Activated CD4-positive, alpha-beta memory T cell treated with anti-CD3 and anti-CD28 coated beads, Interleukin-2, amount 10 ng/mL, durations not matched to agents 7 days and 5 days (primary cell): ENCODE measurements at places on chromosomes 12 and 14. TPM values are rescaled to one million over a fixed set of nuclear protein-coding genes. Genes with fewer than 3 reads are reported as not detected.

- no peak for DNase-seq
These were observed 240.3 kb upstream of the PLEKHG7 start for GRCh38 chr12:92462527-92462926.

MYH6 gene
- 0.08 TPM for total RNA-seq

- DNase-seq = no peak
These were observed 245.9 kb upstream of the DDHD1 start for GRCh38 chr14:53399057-53399456.

RIC8B gene
- 11.6 TPM for total RNA-seq

DNA sequence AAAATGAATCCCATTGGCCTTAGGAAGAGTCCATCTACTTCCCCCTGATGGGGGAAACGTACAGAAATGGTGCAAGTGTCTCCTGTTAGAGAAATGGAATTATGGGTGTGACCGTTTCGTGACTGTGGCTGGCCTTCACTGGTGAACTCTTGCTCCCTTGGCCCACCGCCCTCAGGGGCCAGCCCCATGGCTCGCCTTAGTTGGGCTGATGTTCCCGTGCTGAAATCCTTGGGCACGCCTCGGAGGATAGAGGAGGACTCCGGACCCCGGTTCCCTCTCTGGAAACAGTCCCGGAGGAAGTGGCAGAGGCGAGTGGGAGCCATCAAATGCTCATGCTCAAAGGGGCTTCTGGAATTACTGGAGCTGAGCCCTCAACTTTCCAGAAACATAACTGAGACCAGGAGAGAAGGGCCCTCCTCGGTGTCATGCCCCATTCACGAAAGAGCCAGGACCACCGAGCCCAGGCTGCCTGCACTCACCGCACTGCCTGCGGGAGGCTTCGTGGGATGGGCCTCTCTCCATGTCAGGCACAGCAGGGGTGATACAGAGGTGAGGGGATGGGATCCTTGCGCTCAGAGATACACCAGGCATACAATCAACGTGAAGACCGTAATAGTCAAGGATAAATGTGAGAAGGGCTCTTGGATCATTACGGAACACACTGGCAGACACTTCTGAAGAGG, 10.1 kb upstream of the CACNA2D4 start:
- peak; percentile 11 for DNase-seq

TBX5 gene
- not detected for total RNA-seq

- DNase-seq = no peak
These were observed 22.8 kb downstream of the ATF1 start for GRCh38 chr12:50786498-50787231.

- no peak for DNase-seq
These were observed 3.4 kb downstream of the ATXN7L3B start for GRCh38 chr12:74541074-74541473.

GRCh38 chr14:22465201-22465840, 123.7 kb downstream of the DAD1 start:
- DNase-seq = no peak

- DNase-seq = no peak
These were observed 20.9 kb downstream of the RASSF3 start for GRCh38 chr12:64631197-64631596.

DNA sequence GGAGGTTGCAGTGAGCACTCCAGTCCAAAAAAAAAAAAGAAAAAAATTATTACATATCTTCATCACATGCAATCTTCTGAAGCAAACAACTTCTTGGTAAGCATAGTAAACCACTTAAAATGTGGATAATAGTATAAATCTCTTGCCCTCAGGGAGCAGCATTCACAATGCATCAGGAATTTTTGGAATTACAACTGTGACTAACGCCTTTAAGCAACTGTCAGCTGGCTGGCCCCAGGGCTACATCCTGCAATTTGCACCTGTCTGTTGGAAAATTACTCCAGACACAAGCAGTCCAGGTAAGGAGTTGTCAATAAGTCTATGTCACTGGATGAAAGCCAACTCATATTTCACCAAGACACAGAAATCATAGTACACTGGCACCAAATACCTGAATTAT, 5.5 kb upstream of the SLC7A7 start:
- DNase-seq = no peak

OLR1 gene
- not detected for total RNA-seq

DNA sequence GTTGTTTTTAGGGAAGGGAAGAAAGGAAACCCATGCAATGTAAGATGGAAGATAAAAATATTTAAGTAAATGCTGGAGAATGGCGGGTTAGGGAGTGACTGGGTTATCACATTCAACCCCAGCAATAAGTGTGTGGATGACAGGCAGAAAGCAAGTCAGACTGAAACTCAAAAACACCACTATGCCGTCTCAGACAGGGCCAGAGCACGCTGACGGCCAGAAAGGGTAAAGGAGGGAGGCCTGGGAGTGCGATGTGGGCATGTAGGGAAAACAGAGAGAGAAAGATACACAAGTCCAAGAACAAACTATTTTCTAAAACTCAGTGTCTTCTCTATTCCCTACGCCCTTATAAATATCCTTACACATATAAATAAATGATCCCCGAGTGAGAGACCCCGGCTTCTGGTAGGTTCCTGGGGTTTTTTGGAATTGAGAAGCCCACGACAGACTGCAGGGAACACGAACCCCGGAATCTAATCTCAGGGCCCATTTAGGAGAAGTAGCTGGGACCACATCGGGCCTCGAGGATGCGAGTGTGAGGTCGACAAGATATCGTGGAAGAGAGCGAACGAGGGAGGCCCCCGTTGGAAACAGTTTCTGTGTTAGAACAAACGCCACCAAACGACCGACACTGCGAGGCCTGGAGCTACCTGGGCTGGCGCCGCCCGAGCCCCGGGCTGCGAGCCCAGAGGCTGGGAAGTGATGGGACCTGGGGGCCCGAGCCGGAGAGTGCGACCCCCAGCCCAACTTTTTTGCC, 735 bp upstream of the OTX2 start:
- DNase-seq = no peak

LMNTD1 gene
- total RNA-seq = not detected

DNA sequence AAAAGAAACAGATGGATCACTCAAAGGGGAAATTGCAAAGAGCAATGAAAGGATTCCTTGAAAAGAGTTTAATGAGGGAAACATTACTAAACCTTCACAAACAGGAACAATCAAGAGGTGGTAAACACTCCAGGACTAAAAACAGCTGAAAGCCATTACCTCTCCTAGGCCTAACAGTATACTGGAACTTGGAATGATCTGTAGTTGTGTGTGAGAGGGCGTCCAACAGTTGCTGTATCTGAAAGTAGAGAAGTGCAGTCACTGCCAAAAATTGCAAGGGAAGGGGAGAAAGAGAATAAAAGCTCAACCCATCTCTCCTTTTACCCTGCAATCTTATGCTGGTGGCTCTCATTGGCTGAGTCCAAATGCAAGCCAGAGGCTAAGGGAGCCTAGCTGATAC, 17.0 kb upstream of the MIS18BP1 start:
- no peak for DNase-seq

GRCh38 chr12:89243771-89244170, 108.5 kb downstream of the DUSP6 start:
- DNase-seq = no peak

DNA sequence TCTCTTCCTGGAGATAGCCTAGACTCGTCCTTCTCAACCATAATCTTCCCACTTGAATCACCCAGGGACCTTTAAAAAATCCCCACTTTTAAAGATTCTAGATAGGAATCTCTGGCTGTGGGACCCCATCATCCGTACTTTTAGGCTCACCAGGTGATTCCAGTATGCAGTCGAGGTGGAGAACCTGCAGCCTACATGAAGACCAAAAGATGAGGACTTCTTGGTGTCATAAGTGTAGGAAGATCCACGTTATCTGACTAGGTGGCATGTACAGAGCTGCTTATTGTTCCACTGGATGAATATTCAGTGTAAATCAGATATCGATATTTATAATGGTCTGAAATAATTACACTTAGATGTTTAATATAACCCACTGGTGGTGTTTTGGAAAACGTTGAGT, 2.6 kb downstream of the PRKCH start:
- no peak for DNase-seq

G2E3 gene
- 37.9 TPM for total RNA-seq
